Activated T-cell treated with anti-CD3 and anti-CD28 coated beads for 48 hours (primary cell): ENCODE measurements at places on chromosomes 5 and 9.
A peak's percentile ranks its signal among the peaks of the same experiment; 100 is the strongest.

- DNase-seq = peak; percentile 6
These were observed 131.5 kb upstream of the OTULINL start for GRCh38 chr5:14450018-14450524.

- DNase-seq = no peak
These were observed 280.7 kb upstream of the ZNF608 start for GRCh38 chr5:125026867-125027731.

- DNase-seq = no peak
These were observed 20.1 kb upstream of the CXCL14 start for GRCh38 chr5:135598691-135599395.

GRCh38 chr9:135890190-135891026 is 16.9 kb downstream of the CAMSAP1 start:
- no peak for DNase-seq

GRCh38 chr9:21638104-21638503 is 156.0 kb upstream of the IFNE start:
- DNase-seq = no peak

DNA sequence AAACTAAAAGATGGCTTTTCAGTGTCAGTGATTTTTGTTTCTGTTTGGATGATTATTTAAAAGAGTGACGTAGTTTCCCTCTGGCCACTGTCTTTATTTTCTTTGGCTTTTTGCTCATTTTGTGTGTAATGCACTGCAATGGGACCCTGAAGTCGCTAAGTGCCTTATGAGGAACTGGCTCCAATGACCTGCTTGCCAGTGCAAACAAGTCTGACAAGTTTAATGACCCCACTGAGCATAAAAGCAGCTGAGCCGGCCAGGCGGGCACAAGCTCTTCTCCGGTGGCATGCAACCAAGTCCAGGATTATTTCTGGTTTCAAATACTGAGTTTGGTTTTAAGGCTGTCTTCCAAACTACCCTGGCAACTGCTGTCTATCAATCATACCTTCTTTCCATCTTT is 15.6 kb upstream of the GNA14 start:
- no peak for DNase-seq

DNA sequence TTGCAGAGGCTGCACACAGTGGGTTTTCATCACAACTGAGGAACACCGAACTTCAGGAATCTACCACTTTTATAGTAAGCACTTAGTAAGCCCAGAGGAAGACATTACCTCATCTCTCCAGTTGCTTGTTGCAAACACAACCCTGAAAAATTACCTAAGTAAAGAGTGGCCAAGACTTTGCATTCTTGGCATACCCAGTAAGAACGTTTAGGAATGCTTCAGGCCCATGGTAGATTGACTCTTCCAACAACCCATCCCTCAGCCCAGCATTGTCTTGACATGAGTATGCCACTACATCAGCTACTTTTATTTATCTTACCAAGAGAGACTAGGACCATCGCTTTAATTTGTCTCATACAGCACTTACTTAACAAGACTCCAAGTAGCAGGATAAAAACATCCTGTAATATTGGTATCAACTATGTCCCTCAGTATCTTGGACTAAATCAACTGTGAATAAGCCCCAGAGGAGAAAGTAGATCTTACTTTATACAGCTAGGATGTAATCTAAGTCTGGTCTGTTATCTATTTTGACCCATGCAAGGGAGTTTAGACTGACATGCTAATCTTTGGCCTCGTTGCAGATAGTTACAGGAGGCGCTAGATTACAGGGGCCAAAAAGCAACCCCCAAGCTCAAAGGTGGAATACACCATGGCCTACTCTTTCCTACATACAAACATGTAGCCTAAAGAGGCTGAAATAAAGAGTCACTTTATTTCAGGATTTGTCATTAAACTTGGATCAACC is 114.9 kb downstream of the INVS start:
- DNase-seq = no peak

DNA sequence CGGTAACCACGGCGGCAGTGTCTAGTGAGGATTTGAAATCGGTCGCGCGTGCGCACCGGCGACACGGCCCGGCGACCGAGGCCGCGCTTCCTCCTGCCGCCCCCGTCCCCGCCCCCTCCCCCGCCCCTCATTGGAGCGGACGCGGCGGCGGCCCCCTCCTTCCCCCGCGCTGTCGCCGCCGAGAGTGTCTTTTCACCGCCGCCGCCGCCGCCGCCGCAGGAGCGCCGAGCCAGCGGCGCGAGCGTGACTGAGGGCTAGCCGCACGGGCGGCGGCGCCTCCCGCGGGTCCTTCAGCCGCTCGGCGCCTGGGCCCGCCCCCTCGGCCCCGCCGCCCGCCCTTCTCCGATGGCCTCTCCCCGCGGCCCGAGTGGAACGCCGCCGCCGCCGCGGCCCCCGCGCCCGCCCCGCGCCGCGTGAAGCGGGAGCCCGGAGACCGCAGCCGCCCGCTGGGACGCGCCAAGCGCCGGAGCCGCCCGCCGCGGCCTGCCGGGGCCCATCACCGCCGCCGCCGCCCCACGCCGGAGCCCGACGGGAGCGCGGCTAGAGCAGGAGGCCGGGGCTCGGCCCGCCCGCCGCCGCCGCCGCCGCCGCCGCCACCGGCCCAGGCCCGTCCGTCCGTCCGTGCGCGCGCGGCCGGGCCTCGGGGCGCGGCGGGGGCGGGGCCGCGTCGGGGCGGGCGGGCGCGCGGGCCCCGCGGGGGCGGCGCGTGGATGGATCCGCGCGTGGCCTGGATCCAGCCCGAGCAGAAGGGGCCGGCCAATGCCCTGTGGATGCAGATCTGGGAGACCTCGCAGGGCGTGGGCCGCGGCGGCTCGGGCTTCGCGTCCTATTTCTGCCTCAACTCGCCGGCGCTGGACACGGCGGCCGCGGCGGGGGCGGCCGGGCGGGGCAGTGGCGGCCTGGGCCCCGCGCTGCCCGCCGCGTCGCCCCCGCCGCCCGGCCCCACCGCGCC is at the start of gene TENT4A:
TENT4A (plus strand) TSS at position 159 of the 952 bp plus-strand sequence; CDS start at position 711, 552 bp downstream.
- no peak for DNase-seq

GRCh38 chr5:150144246-150144801 is 11.3 kb downstream of the PDGFRB start:
- DNase-seq = no peak

DNA sequence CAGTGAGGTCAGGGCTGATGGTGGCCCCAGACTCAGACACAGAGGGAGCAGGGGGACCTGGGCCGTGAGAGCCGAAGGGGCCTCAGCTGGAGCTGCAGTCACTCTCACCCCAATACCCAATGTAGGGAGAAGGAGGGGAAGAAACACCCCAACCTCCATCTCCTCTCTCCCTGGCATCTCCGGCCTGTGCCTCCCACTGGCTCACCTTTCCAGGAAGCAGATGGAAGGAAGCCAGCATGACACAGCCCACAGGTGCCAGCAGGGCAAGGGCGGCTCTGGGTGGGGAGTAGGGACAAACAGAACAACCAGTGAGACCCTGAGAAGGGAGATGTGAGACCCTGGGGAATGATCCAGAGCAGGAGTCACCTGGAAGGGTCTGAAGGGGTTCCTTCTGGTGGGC is 3.0 kb upstream of the CRB2 start:
- no peak for DNase-seq

- DNase-seq = no peak
These were observed 176.1 kb upstream of the CDH12 start for GRCh38 chr5:23029290-23029689.

GRCh38 chr9:18971909-18972308 is 61.1 kb downstream of the SAXO1 start:
- no peak for DNase-seq

DNA sequence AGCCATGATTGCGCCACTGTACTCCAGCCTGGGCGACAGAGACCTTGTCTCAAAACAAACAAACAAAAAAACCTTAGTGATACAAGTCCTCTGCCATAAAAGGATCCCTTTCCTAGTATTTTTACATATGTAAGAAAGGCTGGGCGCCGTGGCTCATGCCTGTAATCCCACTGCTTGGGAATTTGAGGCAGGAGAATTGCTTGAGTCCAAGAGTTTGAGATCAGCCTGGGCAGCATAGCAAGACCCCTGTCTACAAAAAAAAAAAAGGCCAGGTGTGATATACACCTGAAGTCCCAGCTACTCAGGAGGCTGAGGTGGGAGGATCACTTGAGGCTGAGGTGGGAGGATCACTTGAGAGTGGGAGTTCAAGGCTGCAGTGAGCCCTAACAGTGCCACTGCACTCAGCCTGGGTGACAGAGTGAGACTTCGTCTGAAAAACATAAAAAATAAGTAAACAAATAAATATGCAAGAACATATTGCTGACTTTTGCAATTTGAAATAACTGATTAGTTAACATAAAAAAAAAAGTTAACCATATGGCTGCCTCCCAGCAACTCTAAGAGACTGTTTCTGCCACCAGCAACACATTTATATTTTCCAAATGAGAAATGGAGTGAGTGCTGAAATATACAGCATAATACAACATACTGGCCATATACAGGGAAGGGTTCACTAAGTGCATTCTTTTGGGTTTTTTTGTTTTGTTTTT is 6.9 kb downstream of the ZNF367 start:
- no peak for DNase-seq

DNA sequence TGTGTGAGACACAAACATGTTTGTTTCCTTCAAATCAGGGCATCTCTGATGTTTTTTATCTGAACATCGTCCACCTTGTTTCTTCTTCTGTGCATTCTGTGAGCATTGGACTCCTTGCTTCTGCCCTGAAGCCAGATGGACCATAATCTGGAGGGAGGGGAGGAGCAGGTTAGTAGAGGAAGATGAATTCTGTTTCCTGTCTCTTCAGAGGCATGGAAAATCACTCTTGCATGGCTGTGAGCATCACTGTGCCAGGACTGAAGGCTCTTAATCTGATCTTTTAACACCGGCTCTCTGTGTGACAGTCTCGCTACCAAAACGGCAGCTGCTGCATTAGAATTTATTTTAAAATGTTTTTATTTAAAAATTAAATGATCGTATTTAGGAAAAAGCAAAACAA is 43.3 kb downstream of the TLE4 start:
- DNase-seq = no peak

DNA sequence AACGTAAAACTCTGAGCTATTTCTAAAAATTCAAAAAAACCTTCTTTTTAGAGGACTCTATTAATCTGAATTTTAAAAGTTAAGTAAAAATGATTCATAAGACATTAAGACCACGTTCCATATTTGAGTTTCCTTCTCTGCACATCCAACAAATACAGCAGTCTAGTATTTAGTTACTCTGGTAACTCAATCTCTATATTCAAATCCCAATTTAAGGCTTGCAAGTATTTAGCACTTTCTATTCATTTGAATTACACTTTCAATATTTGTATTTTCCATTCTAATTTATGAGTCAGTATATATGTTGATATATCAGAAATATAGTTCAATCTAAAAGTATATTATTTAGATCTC is 17.7 kb downstream of the RFX3 start:
- DNase-seq = no peak

DNA sequence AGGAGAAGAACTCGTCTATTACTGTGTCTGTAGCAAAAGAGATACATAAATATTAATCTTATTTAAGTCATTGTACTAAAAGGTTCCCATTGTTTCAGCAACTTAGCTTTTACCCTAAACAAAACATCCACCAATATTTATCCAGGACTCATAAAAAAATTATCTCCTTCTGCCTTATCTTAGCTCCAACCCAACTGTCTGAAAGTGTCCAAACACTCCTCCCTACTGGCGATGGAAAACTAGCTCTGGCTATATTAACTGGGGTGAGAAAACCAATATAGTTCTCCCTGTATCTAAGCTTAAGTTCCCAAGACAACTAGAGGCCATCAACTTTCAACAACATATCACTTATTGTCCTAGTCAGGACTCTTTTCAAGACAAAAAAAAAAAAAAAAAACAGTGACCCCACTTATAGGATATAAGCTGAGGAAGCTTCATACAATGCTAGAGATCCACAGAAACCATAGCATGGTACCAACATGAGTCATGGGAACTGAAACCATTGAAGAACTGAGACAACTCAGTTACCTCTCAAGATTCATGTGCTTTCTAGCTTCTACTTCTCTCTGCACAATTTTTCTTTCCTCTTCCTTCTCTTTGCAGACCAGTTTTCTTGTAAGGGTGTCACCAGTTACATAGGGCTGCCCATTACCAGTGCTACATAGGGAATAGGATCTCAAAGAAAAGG is 150.7 kb upstream of the RASA1 start:
- no peak for DNase-seq

GRCh38 chr5:172144931-172145869 is 42.8 kb downstream of the STK10 start:
- DNase-seq = no peak

DNA sequence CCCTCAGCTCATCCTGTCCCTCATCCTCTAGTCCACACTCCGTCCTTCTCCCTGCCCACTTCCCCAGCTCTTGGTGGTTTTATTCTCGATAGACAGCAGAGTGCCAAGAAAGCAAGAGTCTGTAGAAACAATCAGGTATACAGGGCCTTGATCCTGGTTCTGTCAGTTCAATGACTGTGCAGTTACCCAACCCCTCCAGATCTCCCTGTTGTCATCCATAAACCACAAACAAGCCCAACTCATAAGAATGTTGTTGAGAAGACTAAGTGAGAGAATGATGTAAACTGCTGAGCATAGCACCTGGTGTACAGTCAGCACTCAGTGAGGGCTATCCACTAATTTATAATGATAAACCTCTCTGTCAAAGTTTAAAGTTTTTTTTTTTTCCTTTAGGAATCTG is 31.3 kb downstream of the ISL1 start:
- no peak for DNase-seq

GRCh38 chr9:98256756-98257155 is 1.3 kb upstream of the TBC1D2 start:
- DNase-seq = no peak

GRCh38 chr5:138083702-138084101 is at the start of gene WNT8A:
TSS of gene WNT8A (plus strand) at chr5:138084033. CDS start at chr5:138084128, 95 bp downstream.
- no peak for DNase-seq

GRCh38 chr5:72187388-72188075 is 80.3 kb downstream of the MAP1B start:
- no peak for DNase-seq

DNA sequence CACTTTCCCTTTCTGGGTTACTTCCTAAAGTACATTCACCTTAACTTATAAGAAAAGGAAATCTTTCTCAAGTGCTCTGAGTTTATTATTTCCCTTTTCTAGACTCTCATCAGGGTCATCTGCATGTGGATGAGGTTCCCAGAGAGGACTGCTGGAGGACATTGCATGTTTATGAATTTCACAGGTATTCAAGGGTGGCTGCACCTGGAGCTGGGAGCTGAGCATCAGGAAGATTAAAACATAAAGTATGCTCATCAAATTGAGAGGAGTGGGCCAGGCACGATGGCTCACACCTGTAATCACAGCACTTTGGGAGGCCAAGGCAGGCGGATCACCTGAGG is 34.7 kb upstream of the PLIN2 start:
- no peak for DNase-seq

GRCh38 chr5:133381571-133382365 is 230.6 kb downstream of the FSTL4 start:
- no peak for DNase-seq

- DNase-seq = no peak
These were observed 452.5 kb upstream of the RIOK2 start for GRCh38 chr5:97635553-97635952.

- DNase-seq = no peak
These were observed 84.6 kb upstream of the SNX2 start for GRCh38 chr5:122690266-122690665.

DNA sequence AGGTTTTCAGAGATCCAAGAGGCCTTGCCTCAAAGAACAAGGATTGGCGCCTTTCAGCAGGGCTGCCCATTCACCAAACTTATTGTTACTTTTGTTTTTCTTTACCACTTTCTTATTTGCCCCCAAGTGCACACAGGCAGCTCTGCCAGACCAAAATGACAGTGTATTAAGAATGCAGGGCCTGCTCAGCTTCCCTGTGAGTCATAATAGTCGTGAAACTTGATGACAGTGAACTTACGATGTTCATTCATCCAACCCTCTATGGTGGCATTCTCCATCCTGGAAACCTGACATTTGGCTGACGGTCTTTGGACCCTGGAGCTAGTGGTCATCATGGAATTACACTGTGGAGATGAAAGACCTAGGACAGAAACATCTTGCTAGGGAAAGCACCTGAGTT is 44.3 kb downstream of the UBE2QL1 start:
- DNase-seq = no peak
